Muscle of back (tissue), 13 donors: ENCODE measurements at places on chromosomes 12 and 14. TPM values are rescaled to one million over a fixed set of nuclear protein-coding genes. Genes with fewer than 3 reads are reported as not detected.

LTA4H gene
- polyA plus RNA-seq = 69.2 TPM

OAS1 gene
- polyA plus RNA-seq = 4.0 TPM

GLS2 gene
- not detected for polyA plus RNA-seq

GRCh38 chr12:12254553-12254952 lies 12.3 kb downstream of the LRP6 start:
- DNase-seq = no peak

DNA sequence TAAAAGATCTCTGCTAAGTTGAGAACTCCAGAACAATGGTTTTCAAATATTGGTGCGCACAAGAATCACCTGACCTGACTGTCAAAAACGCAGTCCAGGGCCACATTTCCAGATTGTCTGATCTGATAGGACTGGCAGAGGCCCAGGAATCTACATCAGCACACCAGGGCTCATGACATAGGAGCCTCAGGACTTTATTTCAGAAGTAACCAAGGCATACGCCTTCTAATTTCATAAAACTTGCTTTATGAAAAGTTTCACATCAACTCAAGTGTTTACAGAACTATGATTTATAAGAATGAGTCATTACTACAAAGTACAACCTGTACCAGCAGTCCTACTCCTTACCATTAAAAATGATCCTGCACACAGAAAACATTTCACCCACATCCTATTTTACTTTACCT lies 47.7 kb upstream of the PTPRO start:
- no peak for DNase-seq

DNA sequence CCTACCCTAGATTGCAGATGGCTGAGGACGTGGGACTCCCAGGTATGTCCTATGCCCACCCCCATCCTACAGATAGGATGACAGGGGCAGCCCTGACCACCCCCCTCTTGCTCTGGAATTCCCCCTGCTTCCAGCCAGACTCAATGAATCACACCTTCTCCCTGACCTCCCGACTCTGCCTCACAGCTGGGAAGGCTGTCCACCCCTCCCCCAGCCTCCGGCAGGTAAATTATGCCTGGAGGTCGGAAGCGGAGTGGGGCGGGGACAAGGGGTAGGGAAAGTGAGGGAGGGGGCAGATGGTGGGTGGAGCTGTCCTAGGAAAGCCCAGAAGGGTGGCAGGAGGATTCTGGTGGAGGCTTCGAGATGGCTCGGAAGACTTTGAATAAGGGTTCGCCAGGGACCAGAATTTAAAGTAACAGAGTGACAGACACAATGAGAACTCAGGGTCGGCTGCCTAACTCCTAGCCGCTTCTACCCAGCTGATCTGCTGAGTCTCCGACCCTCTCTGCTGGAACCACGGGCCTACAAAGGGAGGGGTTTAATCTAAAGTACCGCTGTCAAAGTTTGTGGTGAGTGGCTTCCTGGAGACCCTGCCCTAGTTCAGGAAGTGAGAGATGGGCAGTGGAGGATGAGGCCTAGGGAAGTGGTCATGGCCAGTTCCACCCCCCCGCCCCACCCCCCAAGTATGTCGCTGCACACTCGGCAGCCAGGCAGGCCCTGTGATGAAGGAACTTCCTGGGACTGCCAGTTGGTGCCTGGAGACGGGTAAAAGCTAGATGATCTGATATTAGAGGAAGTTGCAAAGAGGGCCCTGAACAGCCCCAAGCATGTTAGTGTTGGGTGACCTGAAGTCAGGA lies 4.2 kb downstream of the PLEKHG3 start:
- peak; percentile 51 for DNase-seq

GRCh38 chr14:89165189-89166181 lies 251.5 kb downstream of the FOXN3 start:
- no peak for DNase-seq

DNA sequence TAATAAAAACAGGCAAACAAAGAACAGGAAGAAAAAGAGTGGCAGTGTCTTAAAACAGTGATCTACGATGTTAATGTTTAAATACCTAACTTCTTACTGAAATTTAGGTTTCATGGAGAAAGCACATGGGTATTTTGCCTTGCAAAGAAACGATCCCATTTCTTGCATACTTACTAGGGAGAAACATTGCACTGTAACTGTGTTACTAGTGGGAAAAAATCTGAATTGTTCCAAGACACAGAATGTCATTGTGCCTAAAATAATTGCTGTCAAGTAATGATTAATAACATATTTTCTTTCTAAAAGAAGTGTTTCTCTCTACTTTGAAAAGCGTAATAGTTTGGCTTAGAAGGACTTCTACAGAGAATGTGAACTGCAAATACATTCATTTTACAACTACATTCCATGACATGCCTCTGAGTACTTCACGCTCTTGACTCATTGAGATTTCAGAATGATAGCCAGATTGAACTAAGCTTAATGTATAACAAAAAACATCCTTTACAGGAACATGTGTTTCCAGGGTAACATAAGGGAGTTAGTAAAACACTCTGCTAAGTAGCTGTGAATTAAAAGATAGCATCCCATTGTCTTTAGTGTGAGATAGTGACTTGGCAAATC lies 256.2 kb upstream of the CPNE8 start:
- no peak for DNase-seq

DNA sequence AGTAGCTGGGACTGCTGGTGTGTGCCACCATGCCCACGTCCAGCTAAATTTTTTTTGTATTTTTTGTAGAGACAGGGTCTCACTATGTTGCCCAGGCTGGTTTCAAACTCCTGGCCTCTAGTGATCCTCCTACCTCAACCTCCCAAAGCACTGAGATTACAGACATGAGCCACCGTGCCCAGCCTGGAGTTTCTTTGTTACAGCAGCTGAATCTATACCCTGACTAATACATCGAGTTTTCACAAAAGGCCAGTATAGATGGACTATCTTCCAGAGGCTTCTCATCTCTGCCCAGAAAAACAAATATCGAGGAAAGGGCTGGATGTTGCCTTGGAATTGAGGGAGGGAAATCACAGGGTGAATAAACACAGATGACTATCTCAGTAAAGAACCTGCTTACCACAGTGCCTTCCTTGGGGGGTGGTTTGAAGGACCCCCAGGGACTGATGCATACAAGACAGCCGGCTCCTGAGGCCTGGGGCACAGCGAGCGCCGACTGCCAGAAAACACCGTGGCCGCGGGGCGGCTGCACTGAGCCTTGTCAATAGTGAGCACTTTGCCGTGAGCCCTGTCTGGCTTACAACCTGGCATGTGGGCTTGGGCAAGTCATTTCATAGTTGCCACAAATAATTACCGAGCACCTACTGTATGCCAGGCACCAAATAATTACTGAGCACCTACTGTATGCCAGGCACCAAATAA lies 111.9 kb downstream of the SCARB1 start:
- DNase-seq = no peak

DNA sequence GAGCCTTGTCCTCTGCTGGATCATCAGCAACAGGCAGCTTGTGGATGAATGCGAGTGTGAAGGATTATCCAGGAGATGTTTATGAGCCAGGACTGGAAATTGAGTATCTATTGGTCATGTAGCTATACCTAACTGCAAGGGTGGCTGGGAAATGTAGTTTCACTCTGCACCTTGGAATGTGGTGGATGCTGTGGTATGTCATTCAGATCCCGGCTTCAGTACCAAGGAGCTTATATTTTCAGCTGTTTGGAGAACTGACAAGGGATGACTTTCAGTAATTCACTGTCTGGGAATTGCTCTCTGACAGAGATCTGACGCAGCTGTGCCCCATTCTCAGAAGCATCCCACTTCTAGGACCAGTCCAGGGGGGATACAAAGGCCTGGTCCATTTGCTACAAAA lies 792.3 kb upstream of the NOVA1 start:
- no peak for DNase-seq
